NCI-H1694 treated with DMSO at 0.1 percent for 48 hours (cell line): ENCODE measurements at places on chromosomes 3 and 15.

DNA sequence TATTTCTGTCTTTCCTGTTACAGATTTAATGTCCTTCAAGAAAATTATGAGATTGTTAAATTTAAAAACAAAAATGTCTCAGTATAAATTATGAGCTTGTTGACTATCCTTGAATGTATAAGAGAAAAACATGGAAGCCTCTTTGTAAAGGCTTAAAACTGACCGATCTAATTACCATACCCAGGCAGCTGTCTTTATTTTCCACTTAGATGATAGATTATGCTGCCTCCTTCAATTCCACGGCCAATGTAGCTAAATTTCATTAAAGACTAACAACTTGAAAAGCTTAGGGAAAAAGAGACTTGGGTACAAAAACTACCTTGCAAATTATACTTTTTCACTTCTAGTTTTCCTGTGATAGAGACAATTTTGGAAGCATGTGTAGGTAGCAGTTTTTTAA lies 88.3 kb downstream of the ATP10A start:
- DNase-seq, result no peak

DNA sequence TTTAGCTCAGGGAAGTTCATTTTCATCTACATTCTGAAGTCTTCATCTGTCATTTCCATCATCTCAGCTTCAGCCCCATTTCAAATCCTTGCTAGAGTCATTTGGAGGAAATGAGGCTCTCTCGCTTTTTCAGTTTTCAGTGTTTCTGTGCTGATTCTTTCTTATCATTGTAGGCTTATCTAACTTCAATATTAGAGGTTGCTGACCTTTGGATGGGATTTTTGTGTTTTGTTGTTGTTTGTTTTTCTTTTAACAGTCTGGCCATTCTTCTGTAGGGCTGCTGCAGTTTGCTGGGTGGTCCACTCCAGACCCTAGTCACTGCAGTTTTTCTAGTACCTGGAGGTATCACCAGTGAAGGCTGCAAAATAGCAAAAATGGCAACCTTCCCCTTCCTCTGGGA lies 8.6 kb downstream of the OR5H2 start:
- DNase-seq, result no peak

GRCh38 chr3:20013396-20013795 lies 1.3 kb upstream of the PP2D1 start:
- no peak for DNase-seq

- DNase-seq, result no peak
These were observed 20.1 kb downstream of the FAM3D start for GRCh38 chr3:58646503-58646902.

- no peak for DNase-seq
These were observed 341.1 kb downstream of the PDCD6IP start for GRCh38 chr3:34139566-34139965.

DNA sequence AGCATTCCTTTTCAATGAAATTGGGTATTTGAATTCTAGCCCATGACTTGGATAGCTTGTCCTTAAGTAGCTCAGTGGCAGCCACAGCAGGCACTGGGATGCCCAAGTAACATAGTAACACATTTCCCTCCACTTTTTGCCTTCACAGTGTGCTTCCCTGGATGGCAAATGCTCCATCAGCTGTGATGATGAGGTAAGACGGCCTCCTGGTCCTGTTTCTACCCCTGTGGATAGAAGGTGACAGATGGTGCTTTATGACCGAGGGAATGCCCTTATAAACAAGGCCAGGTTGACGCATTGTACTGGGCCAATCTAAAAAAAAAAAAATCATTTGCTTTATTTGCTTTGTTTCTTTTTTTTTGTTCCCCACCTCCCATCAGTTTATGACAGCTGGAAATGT lies 41.8 kb upstream of the LRTM1 start:
- peak; percentile 19 for DNase-seq

DNA sequence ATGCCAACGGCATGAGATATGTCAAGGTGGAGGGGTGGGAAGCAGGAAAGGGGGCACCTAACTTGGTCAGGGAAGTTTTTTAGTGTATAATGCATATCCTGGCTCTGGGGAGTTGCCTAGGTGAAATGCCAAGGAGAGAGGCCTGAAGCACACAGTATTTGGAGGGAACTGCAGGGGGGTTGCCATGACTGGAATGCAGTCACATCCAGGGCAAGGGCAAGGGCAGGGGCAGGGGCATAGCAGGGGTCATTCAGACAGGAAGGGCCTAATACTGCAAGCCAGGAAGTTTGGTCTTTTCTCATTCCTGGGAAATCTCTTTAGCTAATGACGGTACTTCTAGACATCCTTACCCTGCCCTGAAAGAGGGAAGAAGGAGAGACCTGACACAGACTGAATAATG lies 60.5 kb downstream of the MYRIP start:
- no peak for DNase-seq

DNA sequence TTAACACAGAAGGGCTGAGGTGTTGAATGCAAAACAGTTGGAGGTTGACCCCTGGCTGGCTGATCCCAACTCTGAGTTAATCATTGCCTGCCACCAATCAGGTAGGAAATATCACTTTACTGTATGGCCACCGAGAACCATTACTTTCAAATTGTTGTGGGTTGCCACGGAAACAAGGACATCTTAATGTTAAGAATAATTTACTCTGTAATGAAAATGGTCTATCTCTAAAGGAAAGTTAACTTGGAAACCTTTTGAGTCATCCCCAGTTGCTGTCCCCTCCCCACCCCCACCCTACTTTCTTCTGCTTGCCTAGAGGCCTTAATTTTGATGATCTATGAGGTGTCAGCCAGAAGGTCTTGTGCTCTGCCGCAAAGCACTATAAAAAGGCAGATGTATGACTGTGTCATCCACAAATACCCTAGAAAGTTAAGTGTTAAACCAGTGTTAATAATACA lies 78.7 kb upstream of the SNRK start:
- DNase-seq, result no peak

DNA sequence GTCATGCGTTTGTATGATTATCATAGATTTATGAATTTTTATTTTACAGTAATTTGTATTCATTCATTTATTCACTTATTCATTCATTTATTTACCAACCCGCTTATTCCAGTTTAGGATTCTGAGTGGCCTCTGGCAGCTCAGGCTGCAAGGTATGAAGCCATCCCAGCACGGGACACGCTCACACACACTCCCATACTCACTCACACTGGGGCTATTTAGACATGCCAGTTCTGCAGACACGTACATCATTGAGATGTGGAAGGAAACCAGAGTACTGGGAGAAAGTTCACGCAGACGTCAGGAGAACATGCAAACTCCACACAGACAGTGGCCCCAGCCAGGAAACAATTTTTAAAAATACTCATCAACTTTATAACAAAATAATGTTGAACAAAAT lies 5.1 kb downstream of the CDIN1 start:
- DNase-seq, result no peak

DNA sequence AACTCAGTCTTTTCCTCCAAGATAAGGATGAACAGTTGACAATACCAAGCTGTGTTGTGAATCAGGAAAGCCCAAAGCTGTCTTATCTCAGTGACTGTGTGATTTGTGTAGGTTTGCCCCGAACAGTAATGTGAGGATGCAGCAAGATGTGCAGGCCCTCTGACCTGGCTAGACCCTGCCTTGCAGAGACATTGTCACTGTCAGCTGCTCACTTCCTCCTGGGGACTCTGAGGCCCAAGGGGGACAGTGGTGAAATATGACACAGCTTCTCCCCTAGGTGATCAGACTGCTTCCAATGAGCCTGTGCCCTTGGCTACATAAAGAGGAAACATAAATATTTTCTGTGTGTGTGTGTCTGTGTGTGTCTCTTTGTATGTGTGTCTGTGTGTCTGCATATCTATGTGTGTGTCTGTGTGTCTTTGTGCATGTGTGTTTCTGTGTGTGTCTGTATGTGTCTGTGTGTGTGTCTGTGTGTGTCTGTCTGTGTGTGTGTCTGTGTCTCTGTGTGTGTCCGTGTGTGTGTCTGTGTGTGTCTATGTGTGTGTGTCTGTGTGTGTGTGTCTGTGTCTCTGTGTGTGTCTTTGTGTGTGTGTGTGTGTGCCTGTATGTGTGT lies 21.7 kb downstream of the LRRK1 start:
- no peak for DNase-seq

GRCh38 chr15:35626571-35627318 lies 80.8 kb upstream of the DPH6 start:
- no peak for DNase-seq

GRCh38 chr3:172625404-172625803 lies 85.5 kb downstream of the NCEH1 start:
- DNase-seq, result no peak

DNA sequence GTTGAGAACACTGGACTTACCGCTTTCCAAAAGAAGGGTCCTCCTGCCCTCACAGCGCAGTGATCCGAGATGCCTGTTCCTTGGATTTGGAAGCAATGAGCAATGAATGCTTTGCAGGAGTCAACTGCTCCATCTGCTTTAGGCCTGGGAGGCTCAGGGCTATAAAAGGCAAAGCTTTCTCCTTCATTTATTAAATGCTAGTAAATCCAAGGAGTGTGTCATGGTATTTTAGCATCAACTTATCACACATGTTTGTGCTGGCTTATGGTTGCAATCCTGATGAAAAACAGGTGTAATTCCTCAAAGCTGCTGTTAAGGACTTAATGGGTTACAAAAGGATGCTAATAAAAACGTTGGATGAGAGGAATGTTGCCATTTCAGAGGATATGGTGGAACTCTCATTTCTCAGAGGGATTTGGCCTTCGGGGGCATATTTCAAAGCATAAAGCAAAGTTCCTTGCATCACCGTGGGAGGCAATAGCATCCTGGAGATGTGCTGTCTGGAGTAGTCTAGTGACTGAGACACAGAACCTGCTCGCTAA lies 158.5 kb upstream of the TPM1 start:
- DNase-seq, result no peak

DNA sequence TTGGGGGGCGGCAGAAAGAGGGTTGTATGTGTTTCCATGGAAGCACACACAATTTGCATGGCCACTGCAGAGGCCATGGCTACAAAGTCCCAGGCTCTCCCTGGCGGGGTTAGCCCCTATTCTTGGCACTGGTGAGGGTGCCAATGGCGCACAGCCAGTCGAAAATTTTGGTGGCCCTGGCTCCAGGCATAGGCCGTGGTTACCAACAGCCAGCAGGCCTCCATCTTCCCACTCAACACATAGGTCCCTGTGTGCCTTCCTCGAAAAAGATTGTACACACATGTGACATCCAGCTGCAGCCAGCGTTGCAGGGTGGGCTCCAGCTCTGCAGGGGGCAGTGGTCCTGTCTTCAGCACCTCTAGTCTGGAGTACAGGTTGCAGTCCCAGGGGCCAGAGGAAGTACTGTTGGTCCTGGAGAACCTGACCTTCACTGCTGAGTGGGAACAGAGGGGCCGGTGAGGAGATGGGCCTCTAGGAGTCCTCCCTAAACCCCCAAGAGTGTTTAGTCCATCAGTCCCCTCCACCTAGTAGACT lies 7.1 kb downstream of the P4HTM start:
- DNase-seq, result no peak

DNA sequence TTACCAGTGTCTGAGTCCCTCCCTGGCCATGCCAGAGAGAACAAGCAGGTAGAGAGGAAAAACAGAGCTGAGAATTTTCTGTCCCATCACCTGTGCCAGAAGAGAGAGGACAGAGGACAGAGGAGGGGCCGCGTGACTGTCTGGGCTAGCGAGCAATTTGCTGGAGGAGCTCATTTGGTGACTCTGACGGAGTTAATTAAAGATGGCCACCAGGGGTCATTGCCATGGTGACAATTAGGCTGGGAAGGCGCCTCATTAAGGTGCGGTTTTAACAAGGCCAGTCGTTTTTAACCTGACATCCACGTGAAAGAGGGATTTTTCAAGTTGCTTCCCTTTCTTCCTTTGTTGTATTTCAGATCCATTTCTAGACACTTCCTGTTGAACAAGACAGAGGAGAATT lies 72.4 kb downstream of the RHCG start:
- DNase-seq, result no peak
